ENCODE measurements at places on chromosomes 6 and 20.

DNA sequence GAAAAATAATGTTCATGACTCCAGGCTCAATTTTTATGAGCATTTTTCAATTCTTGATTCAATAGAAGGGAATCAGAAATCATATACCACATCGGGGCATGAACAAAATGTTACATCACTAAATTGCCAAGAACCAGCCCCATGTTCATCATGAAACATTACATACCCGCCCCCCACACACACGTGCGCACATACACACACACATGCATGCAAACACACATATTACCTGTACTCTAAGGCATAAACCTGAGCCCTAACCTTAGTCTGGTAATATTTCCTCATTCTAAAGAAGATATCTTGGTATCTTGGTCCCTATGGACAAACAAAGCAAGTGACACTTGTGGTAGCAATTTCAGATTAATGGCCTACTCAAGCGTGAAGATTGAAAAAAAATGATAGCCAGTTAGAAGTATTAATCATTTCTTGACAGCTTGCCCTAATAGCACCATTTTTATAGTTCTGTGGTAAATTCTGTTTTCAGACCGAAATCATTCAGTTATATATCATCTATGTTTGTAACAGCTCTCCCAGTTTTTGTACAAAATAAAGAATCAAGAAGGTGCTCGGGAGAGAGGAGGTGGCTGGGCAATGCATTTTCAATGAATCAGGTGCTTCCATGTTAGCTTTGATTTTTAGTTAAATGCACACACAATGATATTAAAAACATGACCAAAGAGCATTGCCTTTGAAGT, 95.4 kb upstream of the DOK5 start:
- no peak for DNase-seq

DNA sequence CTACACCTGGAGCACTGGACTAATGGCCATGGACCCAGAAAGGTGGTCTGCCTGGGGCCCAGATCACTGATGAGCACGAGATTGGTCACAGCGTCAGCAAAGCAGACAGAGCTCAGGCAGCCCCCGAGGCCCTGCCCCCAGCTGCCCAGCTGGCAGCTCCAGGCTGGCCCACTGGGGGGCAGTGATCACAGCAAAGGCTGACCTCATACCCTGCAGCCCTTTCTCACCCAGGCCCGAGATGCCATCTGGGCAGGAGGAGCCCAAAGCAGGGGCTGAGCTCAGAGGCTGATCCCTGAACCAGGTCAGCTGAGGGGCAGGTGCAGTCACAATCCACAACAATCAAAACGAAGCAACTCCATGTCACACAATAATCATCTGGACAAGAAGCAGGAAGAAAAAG, 4.1 kb downstream of the MAP1LC3A start:
- DNase-seq = peak; percentile 31

DNA sequence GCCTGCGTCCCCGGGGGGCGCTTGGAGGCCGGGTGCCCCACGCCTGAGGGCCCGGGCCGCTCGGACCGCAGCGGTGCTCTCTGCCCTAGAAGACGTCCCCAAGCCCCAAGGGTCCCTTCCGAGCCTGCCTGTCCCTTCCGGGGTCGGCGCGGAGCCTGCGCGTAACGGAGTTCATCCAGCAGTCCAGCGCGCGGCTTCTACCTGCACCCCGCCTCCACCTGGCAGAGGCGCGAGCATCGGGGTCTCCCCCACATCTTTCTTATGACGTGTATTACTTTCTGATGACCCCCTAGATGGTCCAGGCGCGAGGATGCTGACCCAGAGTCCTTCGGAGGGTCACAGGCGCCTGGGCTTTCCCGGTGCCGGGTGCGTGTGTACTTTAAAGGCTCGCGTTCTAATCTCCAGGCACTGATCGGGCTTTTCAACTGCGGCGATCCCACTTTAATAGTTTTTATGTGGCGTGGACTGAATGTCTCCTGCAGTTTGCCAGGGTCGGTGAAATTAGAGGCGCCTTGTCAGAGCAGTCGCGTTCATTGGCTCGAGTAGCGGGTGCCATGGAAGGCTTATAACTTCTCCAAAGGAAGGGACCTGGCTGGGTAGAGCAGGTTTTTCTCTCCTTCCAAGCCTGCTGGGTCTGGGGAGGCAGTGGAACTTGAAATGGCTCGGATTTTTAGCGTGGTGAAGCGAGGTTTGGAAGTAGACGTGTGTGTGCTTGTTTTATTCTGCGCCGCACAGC, 912 bp downstream of the EYA4 start:
- no peak for DNase-seq

- DNase-seq = no peak
These were observed 141.7 kb upstream of the CARMIL1 start for GRCh38 chr6:25137480-25137879.

DNA sequence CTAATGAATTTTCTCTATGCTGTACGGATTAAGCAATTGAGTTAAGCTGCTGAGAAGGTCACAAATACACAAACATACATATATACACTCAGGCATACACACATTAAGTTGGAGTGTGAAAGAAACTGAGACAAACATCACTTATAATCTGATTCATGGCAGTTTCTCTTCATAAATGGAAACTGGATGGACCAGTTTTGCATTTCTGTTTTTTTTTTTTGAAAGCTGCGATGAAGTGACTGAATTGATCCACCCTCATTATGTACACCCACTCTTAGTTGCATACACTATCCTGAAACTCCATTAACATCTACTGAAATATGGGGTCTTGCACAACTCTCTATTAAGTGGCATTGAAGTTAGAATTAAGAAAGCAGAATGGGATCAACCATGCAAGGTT, 32.9 kb upstream of the TENT5A start:
- no peak for DNase-seq

DNA sequence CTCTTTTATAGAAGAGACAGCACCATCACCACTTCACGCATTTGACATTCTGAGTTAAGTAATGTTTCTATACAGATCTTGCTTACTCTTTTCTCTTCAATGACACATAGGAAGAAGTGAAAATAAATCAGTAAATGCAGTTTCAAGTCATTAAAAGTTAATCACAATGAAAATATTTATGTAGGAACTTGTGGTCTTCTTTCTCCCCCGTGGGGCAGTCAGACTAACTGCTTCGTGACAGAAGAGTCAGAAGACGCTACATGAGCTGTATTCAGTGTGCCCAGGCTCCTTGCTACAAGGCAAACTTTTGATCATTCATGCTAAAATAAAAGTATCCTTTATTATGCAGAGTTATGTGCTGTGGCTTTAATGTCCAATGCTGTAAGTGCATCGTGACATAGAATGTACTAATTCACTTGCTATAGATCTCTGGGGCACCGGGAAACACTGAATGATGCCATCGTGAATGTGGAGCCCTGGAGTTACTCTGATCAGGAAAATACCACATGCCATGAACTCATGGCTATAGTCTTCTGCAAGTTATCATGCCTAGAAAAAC, 117.8 kb upstream of the TRAF3IP2 start:
- DNase-seq = no peak

DNA sequence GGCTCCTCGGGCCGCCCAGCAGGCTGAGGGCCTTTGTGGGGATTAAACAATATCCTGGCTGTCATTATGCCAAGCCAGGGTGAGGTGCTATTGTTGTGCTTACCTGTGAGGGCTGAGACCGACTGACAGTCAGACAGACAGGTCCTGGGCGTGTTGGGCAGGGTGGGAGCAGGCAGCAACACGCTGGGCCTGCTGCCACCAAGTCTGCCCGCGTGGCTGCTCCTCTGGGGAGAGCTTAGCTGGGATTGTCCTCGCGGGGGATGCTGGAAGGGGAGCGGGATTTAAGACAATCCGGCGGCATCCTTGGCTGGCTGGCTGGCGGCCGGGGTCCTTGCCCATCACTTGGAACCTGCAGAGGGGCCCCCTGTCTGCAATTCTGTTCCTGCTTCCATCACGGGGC, 20.0 kb downstream of the ITPR3 start:
- DNase-seq = no peak

DNA sequence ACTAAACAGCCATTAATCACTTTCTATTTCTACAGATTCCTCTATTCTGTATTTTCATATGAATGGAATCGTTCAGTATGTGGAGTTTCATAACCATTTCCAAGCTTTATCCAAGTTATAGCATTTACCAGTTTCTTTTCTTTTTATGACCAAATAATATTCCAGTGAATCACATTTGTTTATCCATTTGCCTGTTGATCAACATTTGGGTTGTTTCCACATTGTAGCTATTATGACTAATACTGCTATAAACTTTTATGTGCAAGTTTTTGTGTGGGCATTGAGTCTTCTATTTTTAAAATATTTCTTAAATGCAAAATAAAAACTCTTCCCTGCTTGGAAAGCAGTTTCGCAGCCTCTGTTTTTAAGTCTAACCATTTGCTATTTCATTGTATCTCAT, 336.4 kb upstream of the OPRM1 start:
- DNase-seq = no peak

GRCh38 chr6:167504385-167504961, 179.6 kb downstream of the TTLL2 start:
- no peak for DNase-seq

- no peak for DNase-seq
These were observed 233.7 kb downstream of the DLL1 start for GRCh38 chr6:170057034-170057734.

- DNase-seq = no peak
These were observed 6.9 kb upstream of the SGK1 start for GRCh38 chr6:134324766-134325165.

- DNase-seq = no peak
These were observed 14.0 kb downstream of the HMGN4 start for GRCh38 chr6:26552205-26552604.

DNA sequence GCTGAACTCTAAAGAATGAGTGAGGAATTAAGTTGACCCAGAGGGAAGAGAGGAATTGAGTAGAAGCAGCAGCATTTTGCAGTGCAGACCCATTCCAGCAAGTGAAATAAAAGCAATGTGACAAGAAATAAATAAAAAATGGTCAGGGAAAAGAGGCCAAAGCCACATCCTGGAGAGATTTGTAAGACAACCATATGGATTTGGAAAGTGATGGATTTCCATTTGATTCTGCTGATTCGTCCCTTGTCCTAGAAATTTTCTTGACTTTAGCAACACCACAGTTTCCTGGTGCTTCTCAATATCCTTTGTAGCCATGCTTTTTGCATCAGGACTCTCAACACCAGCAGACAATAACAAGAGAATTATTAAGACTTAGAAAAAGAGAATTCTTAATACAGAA, 29.8 kb downstream of the ANKEF1 start:
- DNase-seq = no peak

GRCh38 chr6:160081398-160081797, 40.2 kb upstream of the SLC22A1 start:
- DNase-seq = no peak

DNA sequence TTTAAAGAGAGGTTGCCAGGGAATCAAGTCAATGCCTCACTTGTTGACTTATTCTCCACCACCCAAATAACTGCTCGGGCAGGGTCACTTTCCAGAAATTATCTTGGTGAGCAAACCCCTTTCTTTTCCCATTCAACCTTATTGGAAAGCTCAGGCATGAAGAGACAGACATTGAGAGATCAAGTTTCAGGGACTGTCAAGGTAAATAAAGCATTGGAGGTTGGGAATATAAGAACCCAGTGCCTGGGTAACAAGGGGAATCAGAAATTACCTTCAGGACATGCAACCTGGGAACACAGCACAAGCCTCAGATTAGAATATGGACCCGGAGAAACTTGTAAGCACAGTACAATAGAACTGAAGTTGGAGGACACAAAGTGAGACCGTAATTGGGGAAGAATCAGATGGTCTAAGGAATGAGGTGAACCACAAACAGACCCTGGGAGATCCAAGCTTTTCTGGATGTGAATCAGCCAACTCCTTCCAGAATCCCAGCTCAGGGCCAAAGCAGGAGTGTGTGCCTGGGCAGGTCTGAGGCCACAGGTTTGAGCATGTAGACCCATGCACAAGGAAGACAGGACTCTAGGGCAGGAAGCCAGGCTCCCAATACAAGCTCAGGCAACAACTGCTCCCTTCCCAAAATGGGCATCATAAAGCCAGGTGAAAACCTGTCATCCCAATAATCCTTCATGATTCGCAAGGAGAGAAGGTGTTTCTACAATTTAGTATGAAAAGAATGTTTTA, 512.8 kb downstream of the MAFB start:
- DNase-seq = no peak

DNA sequence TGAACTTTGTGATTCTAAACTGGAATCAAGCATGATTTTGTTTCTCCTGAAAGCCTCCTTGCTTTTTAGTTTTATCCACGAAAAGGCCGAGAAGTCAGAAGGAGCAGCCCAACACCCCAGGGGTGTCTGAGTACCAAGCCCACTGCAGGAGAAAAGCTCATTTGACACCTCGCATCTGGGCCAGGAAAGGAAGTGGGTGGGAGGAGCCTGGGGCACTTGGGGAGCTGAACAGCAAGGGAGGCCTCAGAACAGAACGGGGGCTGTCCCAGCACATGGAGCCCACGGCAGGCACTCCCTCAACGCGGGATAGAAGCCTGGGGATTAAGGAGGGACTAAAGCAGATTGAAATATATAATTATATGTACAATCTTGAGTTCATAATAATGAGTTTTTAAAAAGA, 6.6 kb downstream of the KIF25 start:
- DNase-seq = no peak

DNA sequence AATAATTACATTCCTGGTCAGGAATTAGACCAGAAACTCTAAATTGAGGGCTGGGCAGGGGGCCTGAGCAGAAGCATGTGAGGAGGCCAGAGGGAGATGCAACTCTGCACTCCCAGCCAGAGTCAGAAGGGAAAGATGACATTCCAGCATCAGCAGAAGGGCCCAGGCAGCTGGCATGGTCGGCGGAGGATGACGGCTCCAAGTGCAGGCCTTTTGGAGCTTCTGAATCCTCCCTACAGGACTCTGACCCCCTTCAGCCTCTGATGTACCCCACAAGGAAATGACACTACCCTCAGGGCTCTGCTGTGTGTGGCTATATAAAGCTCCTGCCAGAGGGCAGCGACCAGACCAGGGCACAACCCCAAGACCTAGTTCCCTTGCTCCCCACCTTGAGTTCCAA, 1.9 kb downstream of the LRFN2 start:
- DNase-seq = no peak

- no peak for DNase-seq
These were observed 179.5 kb upstream of the CITED2 start for GRCh38 chr6:139553916-139554315.

DNA sequence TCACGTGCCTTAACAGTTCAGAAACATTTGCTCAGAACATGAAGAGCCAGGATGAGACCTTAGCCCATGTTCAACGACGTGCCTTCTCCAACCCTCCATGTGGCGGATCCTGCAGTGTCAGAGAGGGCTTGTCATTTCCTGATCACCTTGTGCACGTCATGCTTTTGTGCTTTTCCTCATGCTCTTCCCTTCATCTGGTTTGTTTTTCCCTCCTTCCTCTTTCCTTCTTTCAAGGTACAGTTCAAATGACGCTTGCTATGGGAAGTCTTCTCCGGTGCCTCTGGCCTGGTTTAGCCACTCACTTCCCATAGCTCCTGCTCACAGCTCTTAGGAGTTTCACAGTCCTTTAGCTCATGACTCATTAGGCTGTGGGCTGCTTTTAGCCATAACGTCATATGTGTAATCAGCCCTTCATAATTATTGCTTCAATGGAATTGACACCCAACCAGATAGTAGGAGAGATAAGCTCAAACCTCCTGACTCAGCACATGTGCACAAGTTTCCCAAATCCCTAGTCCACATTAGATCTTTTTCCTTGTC, 102.7 kb upstream of the CNKSR3 start:
- DNase-seq = no peak

- DNase-seq = peak; percentile 70
These were observed 4.8 kb downstream of the F13A1 start for GRCh38 chr6:6315660-6316059.
